ENCODE measurements at places on chromosomes 2 and 18.

GRCh38 chr2:34545486-34546136, 946.5 kb upstream of the FAM98A start:
- DNase-seq = no peak

GRCh38 chr2:60532421-60532820, 21.0 kb downstream of the BCL11A start:
- DNase-seq = no peak

DNA sequence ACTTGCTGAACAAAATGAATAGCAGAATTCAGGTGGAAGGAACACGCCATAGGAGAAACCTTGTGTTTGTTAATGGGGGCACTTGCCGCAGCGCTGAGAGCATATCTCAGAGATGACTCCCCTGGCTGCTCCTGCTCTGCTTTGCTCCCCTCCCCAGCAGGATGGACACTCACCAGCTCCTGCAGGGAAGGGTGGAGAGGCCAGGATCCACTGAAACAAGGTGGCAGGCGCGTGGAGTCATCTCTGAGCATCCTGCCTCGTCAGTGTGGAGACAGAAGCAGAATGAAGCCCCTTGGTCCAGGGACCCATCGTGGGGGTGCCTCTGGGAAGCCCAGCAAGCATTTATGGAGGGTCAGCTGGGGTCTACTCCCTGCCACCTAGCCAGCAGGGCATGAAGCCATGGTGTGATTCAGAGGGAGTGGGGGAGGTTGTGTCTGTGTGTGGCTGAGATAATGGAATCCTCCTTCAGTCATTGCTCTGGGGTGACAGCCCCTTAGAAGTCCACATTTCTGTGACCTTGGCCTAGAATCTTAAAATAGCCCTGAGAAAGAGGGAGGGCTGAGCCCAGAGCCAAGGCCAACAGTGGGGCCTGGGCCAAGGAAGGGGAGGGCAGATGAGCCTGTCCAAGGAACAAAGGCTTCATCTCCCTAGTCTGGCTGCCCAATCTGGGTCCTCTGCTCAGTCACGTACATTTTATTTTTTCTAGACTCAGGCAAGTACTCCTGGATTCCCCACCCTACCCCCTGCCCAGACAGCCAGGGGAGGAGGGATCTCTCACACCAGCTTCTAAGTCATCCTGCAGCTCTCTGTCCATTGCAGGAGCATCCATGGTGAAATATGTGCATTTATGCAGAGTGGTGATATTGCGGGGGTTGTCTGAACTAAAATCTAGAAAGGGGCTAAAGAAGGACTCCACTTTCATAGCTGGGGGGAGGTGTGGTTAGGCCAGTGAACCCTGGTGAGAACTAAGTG, 215.4 kb downstream of the ZBTB7C start:
- DNase-seq = no peak

DNA sequence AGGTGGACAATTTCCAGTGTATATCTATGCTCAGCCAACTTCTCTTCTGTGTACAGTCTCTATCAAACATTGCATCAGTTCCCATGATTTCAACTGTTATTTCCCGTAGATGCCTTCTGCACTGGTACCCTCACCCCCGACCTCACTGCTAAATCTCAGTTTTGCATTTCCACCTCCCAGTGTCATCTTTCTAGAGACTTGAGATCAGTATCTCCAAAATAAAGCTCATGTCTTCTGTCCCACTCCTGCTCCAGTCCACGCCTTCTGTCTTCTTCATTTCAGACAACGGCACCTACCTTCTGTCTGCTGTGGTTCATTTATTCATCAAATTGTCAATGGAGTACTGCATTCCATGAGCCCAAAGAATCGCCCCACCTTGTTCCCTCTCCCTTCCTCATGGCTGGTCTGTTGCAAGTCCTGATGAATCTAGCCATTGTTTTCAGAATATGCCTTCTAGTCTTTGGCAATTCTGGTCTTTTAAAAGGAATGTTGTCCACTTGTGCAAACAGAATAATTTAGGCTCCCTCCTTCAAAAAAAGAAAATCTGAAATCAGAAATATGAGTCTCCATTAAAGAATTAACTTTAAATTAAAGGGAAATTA, 23.3 kb upstream of the NPAS2 start:
- no peak for DNase-seq

DNA sequence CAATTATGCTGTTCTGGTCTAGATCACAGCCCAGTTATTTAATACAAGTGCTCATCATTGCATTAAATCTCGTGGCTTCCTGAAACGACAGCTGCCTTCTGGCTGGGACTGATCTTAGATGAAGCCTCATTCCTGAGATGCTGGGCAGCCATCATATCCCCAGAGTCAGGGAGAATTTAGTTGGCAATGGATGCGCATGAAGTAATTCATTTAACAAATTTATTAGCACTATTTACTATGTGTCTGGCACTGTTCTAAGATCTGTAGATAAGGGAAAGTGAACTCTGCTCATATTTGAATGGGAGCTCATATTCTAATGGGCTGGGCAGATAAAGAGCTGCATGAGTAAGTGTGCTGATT, 244.7 kb downstream of the KCNS3 start:
- no peak for DNase-seq

- DNase-seq = no peak
Observed at GRCh38 chr2:227789803-227790202, 23.8 kb upstream of the CCL20 start.

All from left hindlimb (tissue), 1 donor.